ENCODE measurements at places on chromosomes 11 and 22. TPM values are rescaled to one million over a fixed set of nuclear protein-coding genes. Genes with fewer than 3 reads are reported as not detected.

Gene PPP2R5B
- 10.7 TPM for total RNA-seq

Gene MRTFA
- 119 TPM for total RNA-seq

GRCh38 chr11:122593473-122594420 is 61.8 kb upstream of the UBASH3B start:
- DNase-seq: no peak

DNA sequence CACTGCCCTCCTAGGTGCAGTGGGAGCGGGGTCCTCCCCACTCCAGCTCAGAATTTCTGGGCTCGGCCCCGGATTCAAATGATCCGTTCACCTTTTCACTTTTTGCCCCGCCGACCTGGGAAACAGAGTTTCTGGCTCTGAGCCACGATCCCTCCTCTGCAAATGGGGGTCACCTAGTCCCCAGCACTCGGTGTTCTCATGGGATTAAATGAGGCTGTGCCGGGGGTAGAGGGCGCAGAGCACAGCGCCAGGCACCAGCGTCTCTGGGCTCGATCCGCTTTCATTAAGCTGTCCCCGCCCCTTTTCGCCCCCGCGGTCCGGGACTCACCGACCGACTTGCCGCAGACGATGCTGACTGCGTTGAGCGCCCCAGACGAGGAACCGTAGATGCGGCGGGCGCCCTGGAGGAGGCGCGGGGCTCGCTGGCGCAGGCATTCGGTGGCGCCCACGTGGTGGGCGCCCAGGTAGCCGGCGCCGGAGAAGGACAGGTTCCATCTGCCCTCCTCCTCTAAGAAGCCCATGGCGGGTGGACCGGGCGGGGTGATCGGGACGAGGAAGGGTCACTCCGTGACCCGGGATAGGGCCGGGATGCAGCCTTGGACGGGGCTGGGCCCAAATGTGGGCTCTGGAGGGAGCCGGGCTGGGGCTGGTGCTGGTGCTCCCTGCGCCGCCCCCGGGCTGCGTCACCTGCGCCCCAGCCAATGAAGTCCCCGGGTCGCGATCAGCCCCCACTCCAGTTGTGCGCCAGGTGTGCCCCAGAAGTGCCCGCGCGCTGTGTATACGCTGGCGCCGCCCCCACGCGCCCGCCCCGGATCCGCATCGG is at the start of gene PNPLA5:
Gene PNPLA5 (minus strand): TSS at position 654 of the 823 bp plus-strand sequence. CDS start 133 bp downstream, at position 521.
- no peak for DNase-seq

DNA sequence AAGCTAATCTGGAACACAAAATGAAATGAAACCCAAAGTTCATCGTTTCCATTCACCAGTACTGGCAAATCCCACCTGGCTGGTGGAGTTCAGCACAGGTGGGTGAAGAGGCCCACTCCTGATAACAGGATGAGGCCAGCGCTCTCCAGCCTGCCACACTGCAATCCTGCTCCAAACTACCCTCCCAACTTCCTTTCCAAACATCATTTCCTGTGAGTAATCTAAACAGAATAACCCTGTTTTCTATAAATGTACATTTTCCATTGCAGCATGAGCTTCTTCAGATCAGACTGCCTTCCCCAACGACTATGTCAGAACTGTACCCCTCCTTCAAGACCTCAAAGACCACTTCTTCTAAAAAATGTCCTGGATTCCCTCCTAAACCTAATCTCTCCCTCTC is 15.9 kb upstream of the NFRKB start:
- no peak for DNase-seq

DNA sequence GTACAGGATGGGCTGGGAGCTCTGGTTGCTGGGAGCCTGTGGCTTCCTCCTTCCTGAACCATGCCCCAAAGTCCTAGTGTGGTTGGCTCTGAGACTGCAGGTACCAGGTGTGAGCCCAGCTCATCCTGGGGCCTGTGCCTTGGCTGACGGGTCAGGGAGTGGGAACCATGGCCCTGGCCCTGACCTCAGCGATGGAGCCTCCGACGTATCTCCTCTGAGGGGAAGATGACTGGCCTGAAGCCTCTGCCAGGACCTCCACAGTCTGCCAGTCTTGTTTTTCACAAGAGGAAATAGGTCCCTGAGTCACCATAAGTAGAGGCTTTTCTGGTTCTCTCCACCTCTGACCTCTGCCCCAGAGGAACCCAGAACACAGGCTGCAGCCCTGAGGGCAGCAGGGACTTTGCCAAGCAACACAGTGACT is 3.4 kb downstream of the RCE1 start:
- DNase-seq: no peak

Data from tibial nerve (tissue), 4 donors.